Femur (tissue), 1 donor: ENCODE measurements at places on chromosomes 16 and 17.

- DNase-seq: no peak
These were observed 11.2 kb upstream of the TMEM208 start for GRCh38 chr16:67215706-67216105.

DNA sequence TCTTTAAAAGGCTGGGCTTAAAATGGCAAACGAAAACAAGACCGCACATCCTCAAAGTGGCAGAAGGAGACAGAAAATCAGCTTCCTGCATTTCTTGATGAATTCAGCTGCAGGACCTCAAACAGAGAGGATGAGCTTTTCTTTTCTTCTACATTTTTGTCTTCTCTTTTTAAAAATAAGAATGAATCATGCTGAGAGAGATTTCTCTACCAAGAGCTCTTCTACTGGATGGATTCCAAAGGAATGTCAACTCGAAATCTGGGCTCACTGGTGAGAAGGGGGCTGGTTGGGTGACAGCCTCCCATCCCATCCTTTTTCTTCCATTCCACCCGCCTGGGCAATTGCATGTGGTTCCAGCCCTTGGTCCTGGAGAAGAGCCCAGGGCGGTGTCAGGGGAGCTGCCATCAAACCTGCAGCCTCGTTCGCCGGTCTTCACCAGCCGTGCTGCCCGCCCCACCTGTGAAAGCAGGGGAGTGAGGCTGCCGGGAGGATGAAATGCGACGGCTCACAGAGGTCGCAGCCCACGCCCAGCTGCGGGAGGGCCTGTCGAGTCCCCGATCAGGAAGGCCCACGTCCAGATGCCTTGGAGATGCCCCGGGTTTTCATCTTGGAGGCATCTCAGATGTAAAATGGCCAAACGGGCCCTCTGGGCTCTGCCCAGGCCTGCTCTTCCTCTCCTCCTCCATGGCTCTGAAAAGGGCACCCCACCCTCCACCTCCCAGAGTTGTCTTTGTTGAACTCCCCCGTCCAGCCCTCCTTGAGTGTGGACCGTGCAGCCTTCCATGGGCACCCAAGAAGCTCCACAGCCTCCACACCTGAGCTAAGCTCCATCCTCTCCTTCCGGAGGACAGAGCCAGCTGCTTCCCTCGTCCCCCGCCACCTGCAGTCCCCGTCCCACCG, 121.9 kb downstream of the FOXL1 start:
- DNase-seq: no peak

GRCh38 chr16:86205521-86206245, 304.6 kb upstream of the FOXF1 start:
- DNase-seq: no peak

DNA sequence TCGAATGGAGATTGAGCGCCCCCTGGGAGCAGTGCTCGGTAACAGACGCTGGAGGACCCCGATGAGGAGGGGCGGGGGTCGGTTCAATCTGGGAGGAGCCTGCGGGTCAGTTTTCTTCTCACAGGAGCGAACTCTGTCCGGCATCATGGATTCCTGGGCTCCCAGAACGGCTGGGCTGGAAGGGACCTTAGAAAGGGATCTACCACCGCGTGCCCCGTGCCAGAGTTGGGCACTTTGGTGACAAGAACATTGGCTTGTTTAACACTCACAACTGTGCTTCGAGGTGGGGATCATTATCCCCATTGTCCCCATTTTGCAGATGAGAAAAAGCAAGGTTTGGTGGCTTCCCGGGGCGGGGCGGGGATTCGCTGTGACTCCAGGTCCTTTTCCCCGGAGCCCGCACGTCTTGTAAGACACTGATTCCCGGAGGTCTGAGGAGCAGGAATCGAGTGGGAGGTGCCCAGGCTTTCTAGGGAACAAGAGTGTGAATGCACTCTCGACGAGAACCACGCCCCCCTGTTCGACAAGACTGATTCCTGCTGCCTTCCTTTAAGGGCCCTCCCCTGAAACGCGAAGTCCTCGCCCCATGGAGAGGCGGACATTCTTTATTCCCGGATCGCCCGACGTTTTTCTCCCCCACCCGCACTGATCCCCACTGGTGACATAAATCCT, 1.5 kb upstream of the FBXL19 start:
- peak; percentile 96 for DNase-seq

- no peak for DNase-seq
These were observed 18.9 kb downstream of the ARHGAP17 start for GRCh38 chr16:24996301-24996700.

GRCh38 chr17:30027676-30028075, 86.2 kb downstream of the EFCAB5 start:
- no peak for DNase-seq

- no peak for DNase-seq
These were observed 29.3 kb upstream of the STH start for GRCh38 chr17:45969726-45970125.

- peak; percentile 55 for DNase-seq
These were observed 1.2 kb upstream of the TMEM204 start for GRCh38 chr16:1532081-1532760.
